ENCODE measurements at places on chromosomes 6 and 20.

- no peak for DNase-seq
These were observed 66.2 kb upstream of the PTPRT start for GRCh38 chr20:43255877-43256276.

DNA sequence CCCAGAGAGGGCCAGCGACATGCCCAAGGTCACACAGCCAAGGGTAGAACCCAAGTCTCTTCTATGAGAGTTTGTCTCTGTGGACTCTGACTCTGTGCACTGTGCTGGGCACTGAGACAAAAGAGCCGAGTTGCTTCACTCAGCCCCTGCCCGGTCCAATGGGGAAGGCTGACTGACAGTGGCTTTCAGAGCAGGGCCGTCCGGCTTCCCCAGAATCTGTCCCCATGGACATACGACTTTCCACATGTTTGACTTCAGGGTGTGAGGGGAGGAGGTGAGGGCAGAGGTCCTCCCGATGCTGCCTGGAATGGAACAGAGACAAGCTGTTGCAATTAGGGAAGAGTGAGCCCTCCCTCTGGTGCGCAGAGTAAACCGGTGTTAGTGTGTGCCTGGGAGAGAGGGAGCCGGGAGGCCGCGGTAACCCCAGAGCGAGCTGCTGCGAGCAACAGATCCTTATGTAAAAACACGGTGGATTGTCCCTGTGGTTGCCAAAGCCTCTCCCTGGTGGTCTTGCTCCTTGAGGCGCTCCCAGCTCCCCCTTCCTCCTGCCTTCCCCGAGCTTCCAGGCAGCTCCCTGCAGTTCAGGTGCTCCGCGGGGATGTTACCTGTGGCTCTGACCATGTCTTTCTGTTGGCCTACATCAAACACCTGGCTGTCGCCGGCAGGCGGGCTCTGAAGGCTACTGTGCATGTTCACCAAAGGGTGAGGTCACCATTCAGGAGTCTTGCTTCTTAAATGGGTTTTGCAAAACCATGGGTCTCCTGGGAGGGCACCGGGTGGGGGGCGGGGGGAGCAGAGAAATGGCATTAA is 672 bp downstream of the SIRPA start:
- no peak for DNase-seq

- no peak for DNase-seq
These were observed 34.4 kb downstream of the DSE start for GRCh38 chr6:116405138-116405537.

DNA sequence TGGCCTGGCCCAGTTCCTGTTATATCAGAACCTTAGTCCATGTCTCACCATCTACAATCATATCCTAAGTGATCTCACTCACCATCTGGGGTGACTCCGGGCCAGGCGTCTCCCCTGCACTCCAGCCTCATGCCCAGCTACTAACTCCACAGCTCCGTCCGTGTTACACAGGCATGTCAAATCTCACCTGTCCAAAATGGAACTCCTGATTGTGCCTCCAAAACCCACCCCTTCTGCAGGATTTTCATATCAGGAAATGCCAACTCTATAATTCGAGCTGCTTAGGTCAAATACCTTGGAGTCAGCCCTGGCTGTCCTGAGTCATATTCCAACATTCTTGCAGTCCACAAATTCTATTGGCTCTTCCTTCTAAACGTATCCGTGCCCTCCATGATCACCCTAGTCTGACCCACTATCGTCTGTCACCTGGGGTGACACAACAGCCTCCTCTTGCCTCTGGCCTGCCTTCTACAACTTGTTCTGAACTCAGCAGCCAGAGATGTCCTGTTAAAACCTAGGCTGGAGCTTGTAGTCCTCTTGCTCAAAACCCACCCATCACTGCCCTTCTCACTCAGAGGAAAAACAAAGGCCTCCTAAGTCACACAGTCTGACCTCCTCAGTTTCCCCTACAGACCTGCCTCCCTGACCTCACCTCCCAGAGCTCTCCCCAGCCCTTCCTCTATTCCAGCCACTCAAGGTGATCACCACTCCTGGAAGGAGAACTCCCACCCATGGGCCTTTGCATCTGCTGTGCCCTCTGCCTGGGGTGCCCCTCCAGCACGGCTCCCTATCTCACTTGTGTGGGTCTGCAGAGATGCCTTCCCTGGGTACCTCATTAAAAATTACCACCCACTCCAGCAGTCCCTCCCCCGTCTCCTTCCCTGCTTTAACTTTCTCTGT is 85.3 kb upstream of the SIRPA start:
- no peak for DNase-seq

GRCh38 chr20:17617868-17618672 is 48.2 kb downstream of the DSTN start:
- no peak for DNase-seq

DNA sequence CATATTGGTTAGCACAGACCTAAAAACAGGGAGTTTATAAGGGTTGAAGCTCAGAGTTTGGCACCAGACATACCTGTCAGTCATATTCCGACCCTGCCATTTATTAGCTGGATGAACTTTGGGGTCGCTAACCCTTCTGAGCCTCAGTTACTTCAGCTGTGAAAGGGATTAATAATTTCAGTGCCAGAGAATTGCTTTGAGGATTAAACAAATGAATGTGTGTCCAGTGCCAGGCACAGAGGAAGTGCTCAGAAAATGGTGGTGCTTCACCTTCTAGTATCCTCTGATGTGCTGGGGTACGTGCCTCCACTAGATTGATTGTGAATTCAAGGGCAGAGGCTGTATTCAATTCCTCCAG is 4.1 kb upstream of the EPB41L1 start:
- DNase-seq, result no peak

- DNase-seq, result no peak
These were observed 59.0 kb downstream of the THEMIS start for GRCh38 chr6:127841811-127842210.

GRCh38 chr20:56060486-56060885 is 55.2 kb upstream of the CBLN4 start:
- no peak for DNase-seq

- DNase-seq, result no peak
These were observed 31.8 kb downstream of the PHACTR1 start for GRCh38 chr6:12748411-12748810.

DNA sequence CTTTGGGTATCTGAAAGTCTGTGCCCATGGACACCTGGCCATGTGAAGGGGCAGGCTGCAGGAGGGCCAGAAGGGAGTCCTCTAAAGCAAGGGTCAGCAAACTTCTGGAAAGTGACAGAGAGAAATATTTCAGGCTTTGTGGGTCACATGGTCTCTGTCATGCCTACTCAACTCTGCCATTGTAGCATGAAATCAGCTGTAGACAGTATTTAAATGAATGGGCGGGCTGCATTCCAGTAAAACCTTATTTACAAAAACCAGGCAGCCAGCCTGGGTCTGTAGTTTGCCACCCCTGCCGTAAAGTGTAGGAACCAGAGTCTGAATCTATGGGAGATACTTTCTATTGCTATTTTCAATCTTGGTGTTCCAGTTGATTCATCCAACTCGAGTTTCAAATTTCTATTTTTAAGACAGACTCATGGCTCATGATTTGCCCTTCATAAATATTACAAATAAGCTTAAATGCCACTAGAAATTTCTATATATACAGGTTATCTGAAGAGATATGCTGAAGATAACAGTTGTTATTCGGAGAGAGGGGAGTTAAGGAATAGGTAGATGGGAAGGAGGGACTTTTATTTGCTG is 19.0 kb upstream of the ADGRF4 start:
- no peak for DNase-seq

- no peak for DNase-seq
These were observed 20.5 kb upstream of the IP6K3 start for GRCh38 chr6:33766921-33767907.

- no peak for DNase-seq
These were observed 127.0 kb upstream of the MAN1A1 start for GRCh38 chr6:119476554-119476953.

DNA sequence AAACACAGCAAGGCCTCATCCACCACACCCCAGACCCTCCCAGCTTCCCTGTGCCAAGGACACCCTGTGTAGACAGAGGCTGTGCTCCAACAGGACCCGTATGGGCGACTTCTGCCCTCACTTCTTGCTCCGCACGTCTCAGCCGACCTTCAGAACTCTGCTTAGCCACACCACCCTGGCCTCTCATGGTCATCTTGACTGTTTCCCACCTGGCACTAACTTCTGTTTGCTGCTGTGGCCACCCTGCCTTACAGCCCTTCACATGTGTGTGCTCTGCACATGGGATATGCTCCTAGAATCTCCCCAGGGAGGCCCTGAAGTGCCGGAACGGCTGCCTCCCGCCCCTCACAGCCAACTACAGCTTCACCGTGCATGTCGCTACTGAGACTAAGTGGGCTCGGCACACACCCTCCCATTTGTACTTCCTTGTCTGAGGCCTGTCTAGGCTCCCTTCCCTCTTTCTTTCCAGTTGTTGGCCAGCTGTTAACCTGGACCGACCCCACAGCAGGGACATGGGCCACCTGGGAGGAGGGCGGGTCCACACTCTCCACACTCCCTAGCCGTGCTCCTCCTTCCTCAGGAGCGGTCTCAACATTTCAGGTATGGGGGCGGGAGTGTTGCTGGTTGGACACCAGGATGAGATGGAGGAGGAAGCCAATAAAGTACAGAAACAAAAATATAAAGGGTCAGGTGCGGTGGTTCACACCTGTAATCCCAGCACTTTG is 69.6 kb downstream of the PYGB start:
- DNase-seq, result no peak

DNA sequence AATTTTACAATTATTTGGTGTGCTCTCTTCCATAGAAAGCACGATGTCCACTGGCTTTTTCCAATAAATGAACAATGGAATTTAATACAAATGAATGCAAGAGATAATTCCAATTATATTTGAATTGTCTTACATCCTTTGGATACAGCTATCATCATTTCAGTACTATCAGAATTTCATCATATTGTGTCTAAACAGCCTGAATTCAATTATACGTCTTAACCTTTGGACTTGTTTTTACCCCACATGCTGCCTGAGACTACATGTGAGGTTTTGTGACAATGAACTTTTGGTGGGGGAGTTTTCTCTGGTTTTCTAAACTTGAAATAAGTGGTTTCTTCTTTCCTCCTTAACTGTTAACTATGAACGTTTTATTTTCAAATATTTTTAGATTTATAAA is 1176.0 kb downstream of the EPHA7 start:
- DNase-seq, result no peak

- DNase-seq, result no peak
These were observed 78.6 kb upstream of the INSM1 start for GRCh38 chr20:20289331-20289730.

DNA sequence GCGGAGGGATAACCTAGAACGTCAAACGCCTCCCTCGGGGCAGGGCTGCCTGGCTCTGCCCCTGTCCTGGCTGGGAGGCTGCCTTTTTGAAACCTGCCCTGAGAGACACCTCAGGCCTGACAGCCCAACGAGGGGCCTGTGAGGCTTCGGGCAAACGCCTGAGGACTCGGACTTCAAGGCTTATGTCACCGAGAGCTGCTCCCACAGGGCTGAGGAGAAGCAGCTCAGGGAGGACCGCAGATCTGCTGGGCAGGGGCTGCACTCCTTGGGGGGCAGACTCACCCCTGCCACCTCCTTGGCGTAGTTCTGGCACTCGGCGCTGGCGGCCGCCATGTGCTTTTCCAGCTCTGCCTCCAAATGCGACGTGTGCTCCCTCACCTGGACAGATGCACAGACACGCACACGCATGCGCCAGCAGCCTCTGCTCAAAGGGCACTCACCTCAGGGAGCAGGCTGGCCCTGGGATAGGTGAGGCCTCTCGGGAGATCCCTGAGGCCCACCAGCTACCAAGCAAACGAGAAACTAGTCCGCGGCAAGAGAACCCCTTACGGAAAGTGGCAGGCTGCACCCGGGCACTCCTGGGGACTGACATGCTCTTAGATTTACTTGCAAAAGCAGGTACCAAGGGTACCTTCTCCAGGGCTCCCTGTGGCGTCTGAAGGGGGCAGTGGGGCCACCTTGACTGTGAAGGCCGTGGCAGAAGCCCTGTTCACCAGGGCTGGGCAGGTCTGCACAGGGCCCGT is 49.6 kb downstream of the DSTN start:
- DNase-seq, result no peak

DNA sequence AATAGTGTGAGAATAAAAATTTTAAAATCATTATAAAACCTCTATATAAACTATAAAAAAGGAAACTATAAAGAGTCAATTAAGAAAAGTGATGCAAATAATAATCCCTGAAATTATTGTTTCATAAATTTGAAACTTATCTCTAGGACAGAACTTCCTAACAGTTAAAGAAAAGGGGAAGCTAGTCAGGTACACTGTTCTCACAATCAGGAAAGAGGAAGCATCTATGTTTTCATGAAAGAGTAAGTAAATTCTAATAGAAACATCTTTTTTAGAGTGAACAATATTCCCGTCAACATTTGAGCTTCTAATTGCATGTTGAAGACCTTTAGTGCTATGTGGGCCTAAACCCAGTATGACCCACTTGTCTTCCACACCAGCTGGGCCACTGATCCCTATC is 1.2 kb upstream of the ADGRF1 start:
- DNase-seq, result no peak

DNA sequence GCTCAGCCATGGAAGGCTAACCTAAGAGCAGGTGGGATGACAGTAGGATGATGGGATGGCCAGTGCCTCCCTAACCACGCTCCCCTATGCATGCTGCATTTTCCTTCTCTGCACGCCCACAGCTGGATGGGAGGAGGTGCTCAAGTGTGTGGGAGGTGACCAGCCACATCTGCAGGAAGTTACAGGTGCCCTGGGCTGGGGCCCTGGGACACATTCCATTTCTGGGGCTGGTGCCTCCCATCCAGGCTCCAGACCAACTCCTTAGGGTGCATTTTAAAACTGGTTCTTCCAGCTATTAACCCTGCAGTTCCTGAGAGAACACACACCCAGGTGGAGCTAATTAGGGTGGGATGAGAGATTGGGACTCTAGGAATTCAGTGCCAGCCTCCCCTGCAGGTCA is 135.3 kb upstream of the ARMC2 start:
- DNase-seq, result no peak

DNA sequence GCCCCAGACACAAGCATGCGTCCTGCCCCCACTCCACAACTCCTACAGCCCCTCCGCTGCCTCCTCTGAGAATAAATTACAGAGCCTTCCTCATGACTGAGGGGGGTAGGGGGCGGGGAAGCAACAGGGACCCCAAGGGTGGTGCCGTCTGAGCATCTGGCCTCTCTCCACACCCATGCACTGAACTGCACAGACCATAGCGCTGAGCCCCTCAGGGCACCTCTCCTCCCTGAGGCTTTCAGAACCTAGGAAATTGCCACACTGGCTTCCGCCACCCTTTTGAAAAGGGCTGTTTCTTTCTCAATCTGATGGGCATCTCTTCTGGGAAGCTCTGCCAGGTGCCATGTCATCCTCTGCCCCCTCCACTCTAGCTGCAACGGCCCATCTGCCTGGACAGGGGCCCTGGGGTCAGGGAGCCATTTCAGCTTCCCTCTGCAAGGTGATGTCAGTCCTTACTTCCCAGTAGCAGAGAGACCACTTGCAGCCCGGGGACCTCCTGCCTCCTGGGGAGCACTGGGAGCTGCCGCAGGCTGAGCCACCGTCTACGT is 2.5 kb downstream of the CST7 start:
- DNase-seq, result no peak

DNA sequence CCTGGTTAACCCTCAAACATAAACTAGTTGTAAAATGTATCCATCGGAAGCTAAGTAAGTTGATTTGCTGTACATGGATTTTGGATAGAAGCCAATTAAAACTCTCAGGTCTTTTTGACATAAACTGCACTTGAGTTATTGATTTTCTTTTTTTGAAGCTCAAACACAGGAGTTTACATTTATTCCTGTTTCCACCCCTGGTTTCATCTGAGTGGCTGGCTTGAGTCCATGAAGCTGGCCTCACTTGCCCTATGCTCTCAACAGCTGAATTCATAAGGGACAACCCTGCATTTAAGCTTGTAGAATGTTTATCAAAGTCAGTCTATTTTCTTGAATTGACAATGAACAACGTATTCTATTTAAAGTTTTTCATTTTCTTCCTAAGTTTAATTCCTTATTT is 58.1 kb upstream of the PLEKHG1 start:
- no peak for DNase-seq
